ENCODE measurements at places on chromosomes 1 and 21. TPM values are rescaled to one million over a fixed set of nuclear protein-coding genes. Genes with fewer than 3 reads are reported as not detected.

The TSPAN2 gene
- polyA plus RNA-seq: 3.4 TPM

- DNase-seq: no peak
These were observed 10.4 kb downstream of the WRAP73 start for GRCh38 chr1:3639397-3639911.

GRCh38 chr1:19654886-19655717 lies 9.6 kb upstream of the HTR6 start:
- no peak for DNase-seq

- no peak for DNase-seq
These were observed 183.6 kb upstream of the UBE2U start for GRCh38 chr1:64019818-64020217.

DNA sequence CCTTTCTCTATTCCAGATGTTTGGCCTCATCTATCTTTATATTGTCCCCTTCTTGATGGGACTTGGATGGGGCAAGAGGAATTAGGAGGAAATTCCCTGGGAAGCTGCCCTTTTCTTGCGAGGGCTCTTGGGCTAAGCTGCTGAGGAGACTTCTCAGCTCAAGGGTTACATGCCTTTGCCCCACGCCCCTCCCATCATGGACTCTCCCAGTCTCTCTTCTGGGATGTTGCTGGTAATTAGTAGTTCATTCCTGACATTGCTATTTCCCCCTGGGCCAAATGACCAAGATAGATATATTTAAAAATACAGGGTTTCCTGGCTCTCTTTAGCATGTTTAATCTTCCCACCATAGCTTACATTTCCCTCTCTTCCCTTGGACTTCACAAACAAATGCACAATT lies 90.6 kb upstream of the RALGPS2 start:
- peak; percentile 57 for DNase-seq

DNA sequence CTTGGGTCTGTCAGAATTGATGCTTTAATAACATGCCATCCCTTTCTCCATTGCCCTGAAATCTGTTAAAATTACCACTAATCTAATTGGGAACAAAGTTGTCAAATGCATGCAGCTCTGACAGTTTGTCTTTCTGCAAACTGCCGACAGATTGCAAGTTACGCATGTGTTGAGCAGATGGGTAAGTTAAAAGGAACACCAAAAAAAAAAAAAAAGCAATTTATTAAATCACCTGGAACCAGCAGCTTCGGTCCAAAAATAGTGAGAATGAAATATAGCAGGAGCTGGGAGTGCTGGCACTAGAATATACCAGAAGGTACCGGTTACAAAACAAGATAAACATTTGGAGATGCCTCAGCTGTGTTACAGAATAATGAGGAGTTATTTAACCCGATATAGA lies 149.6 kb upstream of the C1orf87 start:
- DNase-seq: no peak

DNA sequence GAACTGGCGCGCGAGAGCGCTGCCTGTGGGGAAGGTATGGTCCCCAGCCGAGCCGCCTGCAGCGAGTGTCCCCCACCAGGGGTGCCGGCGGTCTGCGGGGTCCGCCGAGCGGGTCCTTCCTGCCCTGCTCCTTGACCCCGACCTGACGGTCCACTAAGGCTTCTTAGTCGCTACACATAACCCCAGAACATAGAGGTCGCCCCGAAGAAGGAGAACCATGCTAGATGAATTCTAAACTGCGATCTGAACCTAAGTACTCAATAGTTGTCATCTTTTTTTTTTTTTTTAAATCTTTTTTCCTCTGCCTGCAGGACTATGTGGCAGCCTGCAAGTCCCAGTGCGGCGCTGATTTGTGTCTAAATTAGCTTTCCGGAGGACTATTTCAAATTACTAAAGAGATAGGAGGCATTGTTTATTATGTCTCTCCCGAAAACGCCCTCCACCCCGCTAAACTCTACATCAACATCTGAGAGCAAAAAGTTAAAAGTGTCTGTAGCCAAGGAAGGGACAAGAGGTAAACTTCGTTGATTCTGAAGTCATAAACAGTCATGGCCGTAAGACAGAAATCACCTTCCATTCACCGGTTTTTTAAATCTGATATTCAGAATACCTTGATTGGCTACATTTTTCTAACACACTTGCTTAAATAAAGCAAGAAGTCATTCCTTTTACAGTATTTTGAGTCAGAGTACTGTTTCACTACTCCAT lies 476 bp downstream of the AXDND1 start:
- DNase-seq: no peak

DNA sequence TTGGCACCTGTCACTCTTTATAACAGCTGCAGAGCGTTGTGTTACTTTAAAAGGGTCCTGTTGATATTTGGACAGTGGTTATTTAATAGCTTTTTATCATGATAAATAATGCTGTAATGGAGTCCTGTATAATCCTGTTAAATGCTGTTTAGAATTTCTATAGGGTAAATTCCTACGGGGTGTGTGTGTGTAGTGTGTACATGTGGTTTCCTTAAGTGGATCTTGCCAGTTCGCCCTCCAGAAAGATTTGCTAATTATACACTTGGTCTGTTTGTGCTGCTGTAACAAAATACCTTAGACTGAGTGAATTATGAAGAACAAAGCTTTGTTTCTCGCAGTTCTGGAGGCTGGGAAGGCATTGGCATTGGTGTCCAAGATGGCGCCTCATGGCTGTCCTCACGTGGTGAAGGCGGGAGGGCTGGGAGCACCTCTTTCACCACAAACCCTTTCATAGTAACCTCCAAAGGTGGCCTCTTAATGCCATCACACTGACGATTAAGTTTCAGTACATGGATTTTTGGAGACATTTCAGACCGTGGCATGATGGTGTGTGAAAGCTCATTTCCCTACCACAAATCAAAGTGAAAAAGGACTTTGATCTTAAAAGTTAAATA lies 11.2 kb downstream of the PRMT2 start:
- no peak for DNase-seq

- peak; percentile 90 for DNase-seq
These were observed 81.7 kb upstream of the ZNF648 start for GRCh38 chr1:182143154-182143657.
